ENCODE measurements at places on chromosomes 16 and 17. TPM values are rescaled to one million over a fixed set of nuclear protein-coding genes. Genes with fewer than 3 reads are reported as not detected.

DNA sequence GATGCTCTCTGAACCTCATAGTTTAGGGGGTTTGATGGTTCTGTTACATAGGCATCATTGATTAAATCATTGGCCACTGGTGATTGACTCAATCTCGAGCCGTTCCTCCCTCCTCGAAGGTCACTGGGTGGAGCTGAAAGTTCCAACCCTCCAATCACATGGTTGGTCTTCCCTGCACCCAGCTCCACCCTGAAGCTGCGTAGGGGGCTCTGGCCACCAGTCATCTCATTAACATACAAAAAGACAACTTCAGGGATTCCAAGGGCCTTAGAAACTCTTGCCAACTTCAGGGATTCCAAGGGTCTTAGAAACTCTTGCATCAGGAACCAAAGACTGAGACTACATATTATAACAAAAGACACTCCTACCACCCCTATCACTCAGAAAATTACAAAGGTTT lies 306.5 kb upstream of the TNRC6C start:
- no peaks in the 10 kb centered on the region for H3K4me1 ChIP-seq
- no peak overlapping the region for H3K27ac ChIP-seq
- H3K4me3 ChIP-seq, result no peak overlapping the region
- peaks cover 14% of the 10 kb centered on the region for H3K27me3 ChIP-seq

DNA sequence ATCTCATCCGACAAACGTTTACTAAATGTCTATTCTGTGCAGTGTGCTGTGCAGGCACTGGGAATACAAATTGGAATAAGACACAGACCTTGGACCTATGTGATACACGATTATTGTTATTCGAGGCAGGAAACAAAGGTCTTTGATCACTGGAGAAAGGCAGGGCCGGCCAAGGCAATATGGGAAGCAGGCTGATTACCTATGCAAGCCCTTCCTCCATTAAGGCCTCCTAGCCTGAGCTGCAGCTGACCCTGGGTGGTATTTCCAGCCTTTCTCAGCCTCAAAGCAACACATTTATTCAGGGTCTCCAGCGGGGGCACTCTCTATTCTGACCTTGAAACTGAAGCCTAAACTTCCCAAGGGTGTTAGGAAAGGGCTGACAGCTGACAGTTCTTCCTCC lies 13.4 kb downstream of the ST6GALNAC1 start:
- no peak overlapping the region for H3K27ac ChIP-seq
- no peaks in the 10 kb centered on the region for H3K4me1 ChIP-seq
- no peak for DNase-seq
- no peaks in the 10 kb centered on the region for H3K36me3 ChIP-seq
- no peak overlapping the region for H3K4me3 ChIP-seq

GRCh38 chr16:49740256-49740655 lies 115.7 kb downstream of the ZNF423 start:
- H3K27ac ChIP-seq, result no peak overlapping the region
- H3K4me3 ChIP-seq, result no peak overlapping the region
- no peak for DNase-seq
- no peaks in the 10 kb centered on the region for H3K4me1 ChIP-seq
- H3K36me3 ChIP-seq, result no peaks in the 10 kb centered on the region

- H3K27ac ChIP-seq, result peak overlapping the region; percentile 86
- no peaks in the 10 kb centered on the region for H3K27me3 ChIP-seq
- H3K4me1 ChIP-seq, result peaks cover 18% of the 10 kb centered on the region
- H3K4me3 ChIP-seq, result peak overlapping the region; percentile 99
- no peak for DNase-seq
Observed at GRCh38 chr17:28570716-28571360, 486 bp downstream of the PIGS start.

DNA sequence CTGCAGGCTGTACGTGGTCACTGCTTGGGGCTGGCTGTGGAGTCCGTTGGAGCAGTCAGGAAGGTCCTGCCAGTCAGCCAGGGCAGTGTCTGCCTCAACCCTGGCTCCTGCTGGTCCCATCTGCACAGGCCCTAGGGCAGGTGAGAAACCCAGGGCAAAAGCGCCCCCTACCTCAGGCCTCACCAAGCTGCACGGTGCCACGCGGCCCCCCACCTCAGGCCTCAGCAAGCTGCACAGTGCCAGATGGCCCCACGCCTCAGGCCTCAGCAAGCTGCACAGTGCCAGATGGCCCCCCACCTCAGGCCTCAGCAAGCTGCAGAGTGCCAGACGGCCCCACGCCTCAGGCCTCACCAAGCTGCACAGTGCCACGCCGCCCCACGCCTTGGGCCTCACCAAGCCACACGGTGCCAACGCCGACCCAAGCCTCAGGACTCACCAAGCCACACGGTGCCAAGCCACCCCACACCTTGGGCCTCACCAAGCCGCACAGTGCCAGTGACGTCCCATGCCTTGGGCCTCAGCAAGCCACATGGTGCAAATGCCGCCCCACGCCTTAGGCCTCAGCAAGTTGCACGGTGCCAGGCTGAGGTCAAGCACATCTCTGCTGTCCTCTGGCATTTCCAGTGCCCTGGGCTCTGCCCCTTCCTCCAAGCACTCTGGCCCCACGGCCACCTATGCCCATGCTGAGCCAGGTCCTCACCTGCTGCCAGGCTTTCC lies 5.5 kb downstream of the TMEM204 start:
- H3K27me3 ChIP-seq, result no peaks in the 10 kb centered on the region
- peak overlapping the region; percentile 10 for H3K4me3 ChIP-seq
- peaks cover 60% of the 10 kb centered on the region for H3K36me3 ChIP-seq
- no peak for DNase-seq

The GSG1L2 gene
- not detected for total RNA-seq

DNA sequence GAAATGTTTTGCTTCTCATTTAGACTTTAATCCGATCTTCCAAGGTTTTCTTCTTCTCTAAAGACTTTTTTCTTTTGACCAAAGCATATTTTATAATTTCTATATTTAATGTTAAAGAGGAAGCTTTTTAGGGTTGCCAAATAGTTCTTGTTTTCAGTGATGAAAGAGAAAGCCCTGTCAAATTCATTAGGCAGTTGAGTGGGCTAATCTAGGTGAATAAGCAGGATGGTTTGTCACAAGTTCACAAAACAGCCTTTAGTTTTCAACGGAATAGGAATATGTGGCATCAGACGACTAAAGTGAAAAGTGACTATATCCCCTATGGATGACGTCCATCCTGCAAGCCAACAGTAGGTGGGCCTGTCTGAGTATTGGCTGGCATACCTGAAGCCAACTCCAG lies 118.8 kb downstream of the NLK start:
- H3K4me3 ChIP-seq, result no peak overlapping the region
- no peaks in the 10 kb centered on the region for H3K4me1 ChIP-seq
- H3K36me3 ChIP-seq, result peaks cover 7% of the 10 kb centered on the region
- H3K27ac ChIP-seq, result no peak overlapping the region

The ELMO3 gene
- total RNA-seq, result 17.5 TPM

Data from upper lobe of right lung (tissue), 1 donor.